SK-N-MC (cell line): ENCODE measurements at places on chromosomes 12 and 14.

GRCh38 chr14:72810201-72810600, 83.7 kb downstream of the DPF3 start:
- no peak for DNase-seq

GRCh38 chr12:23253191-23253590, 628.2 kb downstream of the ETNK1 start:
- no peak for DNase-seq

GRCh38 chr12:128408669-128409068, 141.7 kb downstream of the TMEM132C start:
- DNase-seq: no peak

DNA sequence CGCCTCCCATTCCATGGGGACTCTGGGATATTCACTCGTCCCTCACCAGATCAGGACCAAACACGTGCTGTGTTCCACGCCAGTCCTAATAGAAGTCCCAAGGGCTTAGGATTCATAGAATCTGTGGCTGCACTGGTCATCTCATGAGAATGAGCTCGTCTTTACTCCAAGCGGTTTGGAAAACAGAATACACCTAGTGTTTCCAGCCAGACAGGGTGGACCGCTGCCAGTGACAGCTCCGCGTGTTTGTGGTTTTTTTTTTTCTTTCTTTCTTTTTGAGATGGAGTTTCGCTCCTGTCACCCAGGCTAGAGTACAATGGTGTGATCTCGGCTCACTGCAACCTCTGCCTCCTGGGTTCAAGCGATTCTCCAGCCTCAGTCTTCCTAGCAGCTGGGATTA, 75.1 kb downstream of the GLT1D1 start:
- no peak for DNase-seq

DNA sequence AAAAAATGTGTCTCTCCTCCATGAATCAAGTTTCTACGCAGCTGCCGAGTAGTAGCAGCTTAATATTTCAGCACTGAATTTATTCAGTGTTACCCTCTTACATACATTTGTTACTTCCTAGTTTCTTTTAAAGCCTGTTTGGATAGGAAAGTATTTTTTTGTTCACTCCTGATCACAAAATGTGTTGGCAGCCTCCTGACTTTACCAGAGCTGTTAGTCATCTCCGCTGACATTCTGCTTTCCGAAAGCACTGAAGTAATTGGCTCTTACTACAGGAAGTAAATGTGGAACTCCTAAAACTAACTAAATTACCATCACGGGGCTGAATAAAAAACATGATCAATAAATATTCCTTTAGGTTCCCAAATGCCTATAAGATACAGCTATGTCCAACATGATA, 225.5 kb downstream of the EPS8 start:
- no peak for DNase-seq

DNA sequence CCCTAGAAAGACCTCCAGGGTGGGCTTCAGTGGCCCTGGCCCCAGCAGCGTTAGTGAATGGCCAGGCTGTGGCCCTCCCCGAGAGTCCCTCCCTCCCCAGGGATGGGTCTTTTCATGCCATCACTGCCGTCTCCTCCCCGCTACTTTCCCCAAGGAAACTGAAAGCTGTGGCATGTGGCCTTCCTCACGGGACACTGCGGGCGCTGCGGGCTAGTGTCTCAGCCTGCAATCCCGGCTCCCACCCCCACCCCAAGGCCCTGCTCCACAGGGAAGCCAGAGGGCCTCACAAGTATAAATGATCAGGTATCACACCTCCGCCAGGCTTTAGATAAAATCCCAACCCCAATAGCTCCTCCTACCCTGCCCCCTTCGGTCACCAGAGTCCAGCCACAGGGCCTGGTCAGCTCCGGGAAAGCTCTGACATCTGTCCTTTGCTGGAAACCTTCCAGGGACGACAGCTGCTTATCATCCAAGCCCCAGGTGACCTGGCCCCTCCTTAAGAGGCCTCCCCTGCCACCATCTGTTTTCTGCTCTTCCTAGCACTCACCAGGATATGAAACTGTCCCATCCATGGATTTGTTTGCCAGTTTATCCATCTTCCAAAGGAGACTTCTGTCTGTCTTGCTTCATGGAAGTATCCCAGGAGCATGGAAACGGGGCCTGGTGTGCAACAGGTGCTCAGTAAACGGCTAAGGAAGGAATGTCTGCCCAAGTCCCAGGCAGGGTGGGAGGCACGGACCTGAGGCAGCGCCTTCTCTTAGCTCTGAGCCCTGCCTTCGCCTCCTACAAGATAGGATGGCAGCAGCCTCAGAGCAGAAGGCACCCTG, 31.6 kb downstream of the CCDC85C start:
- no peak for DNase-seq

DNA sequence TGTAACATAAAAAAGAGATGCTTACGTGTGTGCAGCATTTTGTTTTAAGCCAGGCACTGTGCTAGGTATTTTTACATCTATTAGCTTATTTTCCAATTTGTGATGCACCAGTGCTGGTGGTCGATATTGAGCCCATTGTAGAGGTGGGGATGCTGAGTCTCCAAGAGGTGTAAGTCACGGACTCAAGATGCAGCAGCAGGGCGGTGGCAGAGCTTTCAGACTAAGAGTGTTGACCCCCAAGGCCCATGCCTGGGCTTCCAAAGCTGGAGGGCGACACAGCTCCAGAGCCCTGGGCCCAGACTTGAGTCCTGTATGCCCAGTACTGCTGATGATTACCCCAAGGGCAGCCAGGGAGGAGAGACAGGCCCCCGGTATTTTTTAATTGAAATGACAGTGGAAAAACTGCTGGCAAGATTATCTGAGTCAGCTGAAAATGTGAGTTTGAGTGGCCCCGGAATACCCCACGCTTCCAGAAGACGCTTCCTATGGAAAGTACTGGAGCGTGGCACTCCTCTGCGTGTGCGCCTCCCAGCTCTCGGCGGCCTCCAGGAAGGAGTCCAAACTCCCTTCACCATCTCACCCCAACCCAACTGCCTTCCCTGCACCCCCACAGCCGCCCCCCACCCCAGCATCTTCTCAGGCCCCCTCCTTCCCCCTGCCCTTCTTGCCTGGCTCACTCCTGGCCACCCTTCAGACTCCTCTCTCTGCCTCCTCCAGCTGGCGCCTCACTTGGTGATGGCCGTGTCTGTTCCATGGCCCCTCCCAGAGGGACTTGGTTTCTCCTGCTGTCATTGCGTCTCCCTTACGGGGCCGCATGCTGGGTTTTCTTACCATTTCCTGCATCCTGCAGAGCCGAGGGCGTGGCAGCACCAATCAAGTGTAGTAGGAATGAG, 40.7 kb downstream of the ELK3 start:
- no peak for DNase-seq

- no peak for DNase-seq
Observed at GRCh38 chr12:57085999-57086492, 2.9 kb upstream of the NAB2 start.

GRCh38 chr12:75756771-75757170, 245.4 kb upstream of the KRR1 start:
- DNase-seq: no peak

DNA sequence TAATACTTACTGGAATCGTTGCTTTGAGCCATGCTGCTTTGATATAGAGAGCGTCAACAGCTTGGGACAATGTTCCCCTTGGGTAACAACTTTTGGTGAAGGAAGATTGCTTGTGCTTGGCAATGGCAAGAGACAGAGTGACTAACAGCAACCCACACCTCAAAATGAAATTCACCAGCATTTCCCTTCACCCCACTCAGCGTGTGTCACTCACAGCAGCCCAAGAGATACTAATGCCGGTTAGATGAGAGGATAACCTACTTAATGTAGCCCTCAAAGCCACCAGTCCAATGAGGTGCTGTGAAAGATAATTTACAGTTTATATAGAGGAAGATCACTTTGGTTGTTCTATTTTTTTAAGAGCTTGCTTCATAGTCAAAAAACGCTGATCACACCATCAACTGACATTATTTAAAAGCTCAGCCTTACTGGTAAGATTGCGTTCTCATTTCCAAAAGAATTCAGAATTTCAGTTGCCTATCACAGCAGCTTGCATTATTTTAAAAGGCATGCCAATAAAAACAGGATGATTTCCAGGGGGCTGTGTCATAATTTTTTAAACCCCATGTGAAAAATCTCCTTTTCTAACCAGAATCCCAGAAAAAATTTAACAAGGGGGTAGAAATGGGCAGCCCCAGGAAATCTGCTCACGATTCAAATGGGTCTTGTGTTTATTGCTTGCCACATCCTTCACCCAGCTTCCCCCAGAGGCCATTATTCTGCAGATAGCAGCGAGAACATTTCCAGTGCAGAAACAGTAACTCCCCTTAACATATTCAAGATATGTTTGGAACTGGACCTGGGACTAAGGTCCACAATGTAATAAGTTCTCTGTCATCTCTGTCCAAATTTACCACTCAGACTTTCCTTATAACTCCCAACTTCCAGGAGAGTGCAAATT, at the start of gene IL26:
Gene IL26, minus strand, starts transcription at position 235 of the 901 bp plus-strand sequence. Its CDS starts 54 bp downstream, at position 181.
- no peak for DNase-seq

- no peak for DNase-seq
Observed at GRCh38 chr14:64620910-64621309, 71.1 kb downstream of the PPP1R36 start.

- DNase-seq: no peak
Observed at GRCh38 chr14:54257424-54257823, 139.4 kb upstream of the CDKN3 start.

GRCh38 chr12:31020385-31021166, 53.1 kb upstream of the DDX11 start:
- DNase-seq: no peak

DNA sequence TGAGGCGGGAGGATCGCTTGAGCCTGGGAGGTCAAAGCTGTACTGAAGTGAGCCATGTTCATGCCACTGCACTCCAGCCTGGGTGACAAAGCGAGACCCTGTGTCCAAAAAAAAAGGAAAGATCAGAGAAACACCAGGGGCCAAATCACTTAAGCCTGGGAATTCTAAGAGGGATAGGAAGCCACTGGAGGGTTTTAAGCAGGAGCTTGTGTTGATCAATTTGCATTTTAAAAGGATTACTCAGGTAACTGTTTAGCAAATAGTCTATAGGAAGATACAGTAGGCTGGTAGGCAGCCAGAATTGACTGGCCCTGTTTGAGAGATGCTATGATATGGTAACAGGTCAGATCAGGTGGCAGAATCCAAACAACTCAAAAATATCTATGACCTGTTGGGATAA, 162.7 kb downstream of the SPTSSA start:
- no peak for DNase-seq

GRCh38 chr14:92794547-92794941, 439 bp downstream of the GOLGA5 start:
- no peak for DNase-seq

DNA sequence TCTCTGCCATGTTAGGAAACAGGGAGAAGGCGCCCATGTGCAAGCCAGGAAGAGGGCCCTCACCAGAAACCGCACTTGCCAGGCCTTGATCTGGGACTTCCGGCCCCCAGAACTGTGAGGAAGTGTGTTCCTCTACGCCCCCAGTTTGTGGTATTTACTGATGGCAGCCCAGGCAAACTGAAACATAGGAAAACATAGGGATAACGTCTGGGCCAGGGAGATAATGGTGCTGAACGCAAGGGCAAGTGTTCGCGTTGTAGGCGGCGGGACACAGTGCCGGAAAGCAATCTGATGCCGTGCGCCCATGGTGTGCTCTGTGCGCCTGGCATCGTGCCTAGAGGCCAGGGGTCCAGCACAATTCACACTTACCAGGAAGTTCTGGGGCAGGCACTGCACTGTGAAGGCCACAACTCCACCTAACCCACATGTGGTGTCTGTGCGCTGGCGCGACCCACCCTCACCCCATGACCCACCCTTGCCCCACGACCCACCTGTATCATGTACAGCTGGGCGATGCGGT, 53.6 kb downstream of the ARL6IP4 start:
- no peak for DNase-seq

DNA sequence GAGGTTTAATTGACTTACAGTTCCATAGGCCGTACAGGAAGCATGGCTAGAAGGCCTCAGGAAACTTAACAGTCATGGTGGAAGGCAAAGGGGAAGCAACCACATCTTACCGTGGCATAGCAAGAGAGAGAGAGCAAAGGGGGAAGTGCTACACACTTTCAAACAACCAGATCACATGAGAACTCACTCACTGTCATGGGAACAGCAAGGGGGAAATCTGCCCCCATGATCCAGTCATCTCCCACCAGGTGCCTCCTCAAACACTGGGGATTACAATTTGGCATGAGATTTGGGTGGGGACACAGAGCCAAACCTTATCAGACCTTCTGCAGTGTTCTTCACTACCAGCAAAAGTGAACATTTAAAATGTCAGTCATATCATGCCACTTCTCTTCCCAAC, 58.9 kb downstream of the USP15 start:
- no peak for DNase-seq

DNA sequence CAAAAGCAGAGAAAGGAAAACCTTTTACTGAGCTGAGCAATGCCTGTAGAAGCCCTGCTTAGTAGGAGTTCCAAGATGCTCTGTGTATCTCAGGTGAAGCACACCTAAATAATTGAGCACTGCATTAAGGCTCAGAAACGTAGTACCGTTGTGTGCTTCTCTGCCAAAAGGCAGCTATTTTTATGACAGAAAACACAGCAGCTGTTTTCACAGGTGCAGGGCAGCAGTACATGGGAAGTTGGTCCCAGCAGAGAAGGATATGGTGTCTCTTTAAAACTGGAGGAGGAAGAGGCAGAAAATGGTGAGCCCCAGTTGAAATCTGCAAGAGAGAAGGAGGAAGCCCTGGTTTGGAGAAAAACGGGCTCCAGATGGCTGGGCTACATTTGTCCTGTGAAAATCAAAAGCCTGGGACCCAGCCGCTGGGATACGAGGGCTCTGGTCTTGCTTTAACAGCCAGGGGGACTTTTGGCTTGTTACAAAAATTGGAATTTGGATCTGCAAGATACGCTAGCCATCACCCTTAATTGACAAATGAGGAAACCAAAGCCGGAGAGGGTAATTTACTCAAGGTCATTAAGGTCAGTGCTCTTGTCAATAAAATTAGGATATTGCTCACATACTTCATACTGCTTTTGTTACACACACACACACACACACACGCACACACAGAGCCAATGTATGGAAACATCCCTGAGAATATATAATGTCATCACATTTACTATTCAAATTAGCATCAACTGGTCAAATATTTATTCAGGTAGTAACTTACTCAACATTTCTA, 27.3 kb downstream of the SPRING1 start:
- no peak for DNase-seq

DNA sequence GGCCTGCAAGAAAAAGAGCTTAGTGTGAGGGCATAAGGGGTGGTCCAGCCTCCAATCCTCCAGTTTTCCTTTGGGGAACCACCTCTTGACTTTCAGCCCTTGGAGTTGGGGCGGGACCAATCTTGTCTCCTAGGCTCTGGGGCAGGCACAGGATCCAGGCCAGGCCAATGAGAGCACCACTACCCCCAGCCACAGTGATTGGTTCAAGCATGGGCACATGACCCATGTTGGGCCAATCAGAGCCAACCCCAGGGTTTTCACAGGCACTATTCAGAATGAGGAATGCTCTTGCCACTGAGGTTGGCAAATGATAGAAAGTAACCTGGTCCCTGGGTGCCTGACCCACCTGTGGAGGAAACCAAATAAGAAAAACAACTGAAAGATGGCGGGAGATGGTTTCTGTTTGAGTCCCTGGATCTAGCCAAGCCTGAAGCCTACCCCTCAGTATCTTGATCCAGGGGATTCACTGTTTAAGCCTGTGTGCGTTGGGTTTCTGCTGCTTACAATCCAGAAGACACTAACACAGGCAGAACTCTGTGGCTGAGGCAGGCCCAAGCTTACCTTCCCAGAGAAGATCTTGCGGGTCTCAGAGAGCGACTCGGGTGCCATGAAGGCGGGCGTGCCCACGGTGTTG, 42.9 kb downstream of the P2RX4 start:
- DNase-seq: no peak
